Suppressor macrophage (primary cell): ENCODE measurements at places on chromosomes 12 and 14.
A peak's percentile ranks its signal among the peaks of the same experiment; 100 is the strongest.

DNA sequence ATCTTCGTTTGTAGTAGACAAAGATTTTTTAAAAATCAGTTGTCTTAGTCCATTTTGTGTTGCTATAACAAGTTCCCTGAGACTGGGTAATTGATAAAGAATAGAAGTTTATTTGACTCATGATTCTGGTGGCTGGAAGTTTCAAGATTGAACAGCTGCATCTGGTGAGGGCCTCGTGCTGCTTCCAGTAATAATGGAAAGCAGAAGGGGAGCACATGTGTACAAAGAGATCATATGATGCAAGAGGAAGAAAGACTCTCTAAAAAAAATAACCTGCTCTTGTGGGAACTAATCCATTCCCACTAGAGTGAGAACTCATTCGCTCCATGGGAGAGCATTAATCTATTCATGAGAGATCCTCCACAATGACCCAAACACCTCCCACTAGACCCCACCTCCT lies 24.8 kb downstream of the MUCL1 start:
- peak; percentile 47 for DNase-seq

DNA sequence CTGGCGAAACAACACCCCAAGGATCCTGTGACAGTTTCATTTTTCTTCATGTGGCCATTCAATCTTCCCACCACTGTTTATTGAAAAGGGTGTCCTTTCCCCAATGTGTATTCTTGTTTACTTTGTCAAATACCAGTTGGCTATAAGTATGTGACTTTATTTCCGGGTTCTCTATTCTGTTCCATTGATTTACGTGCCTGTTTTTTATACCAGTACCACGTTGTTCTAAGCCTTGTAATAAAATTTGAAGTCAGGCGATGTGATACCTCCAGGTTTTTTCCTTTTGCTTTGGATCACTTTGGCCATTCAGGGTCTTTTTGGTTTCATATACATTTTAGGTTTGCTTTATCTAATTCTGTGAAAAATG lies 9.1 kb upstream of the MGAT4C start:
- no peak for DNase-seq

DNA sequence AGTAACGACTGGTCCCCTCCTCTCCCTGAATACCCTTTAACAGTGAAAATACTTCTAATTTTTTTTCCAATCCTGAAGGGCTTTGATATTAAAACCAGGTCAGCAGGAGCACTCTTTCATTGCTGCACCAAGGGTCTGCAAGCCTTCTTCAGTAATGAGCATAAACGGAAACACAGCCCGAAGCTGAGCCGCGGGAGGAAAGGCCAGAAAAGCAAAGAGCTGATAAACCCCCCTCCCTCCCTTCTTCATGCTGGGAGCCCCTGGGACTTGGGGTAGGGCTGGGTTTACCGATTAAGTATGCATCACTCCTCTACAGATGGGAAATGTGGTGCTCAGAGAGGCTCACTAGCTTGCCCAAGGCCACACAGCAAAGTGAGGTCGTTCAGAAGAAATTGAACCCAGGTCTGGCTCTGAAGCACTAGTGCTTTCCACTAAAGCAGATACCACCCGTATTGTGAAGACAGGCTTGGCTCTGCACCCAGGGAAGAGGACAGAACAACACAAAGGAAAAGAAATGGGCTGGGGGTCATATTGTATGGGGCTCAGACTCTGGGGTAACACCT lies 128.8 kb downstream of the GLT1D1 start:
- DNase-seq: no peak

DNA sequence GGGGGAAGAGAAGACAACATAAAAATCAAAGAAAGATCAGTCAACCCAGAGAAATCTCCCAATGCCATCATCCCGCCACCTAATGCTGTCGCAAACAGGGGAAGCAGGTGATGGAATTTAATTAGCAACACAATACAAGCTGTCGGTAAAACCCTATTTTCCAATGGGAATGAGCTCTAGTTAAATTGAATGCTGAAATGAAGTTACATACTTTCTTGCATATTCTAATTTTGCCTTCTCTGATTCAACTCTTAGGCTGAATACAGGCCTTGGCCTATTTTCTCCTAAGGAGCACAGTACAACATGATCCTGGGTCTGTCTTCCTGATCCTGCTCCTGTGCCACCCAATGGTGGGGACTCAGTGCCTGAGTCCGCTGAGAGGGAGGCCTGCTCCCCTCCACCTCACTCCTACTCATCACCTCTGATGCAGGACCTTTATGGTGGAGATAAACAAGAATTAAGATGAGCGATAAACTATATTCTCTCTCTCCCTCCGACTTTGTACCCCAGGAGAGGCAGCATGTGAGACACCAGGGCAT lies 238.8 kb downstream of the GXYLT1 start:
- DNase-seq: no peak

GRCh38 chr12:47377414-47378221 lies 297.9 kb upstream of the AMIGO2 start:
- DNase-seq: no peak

GRCh38 chr12:14691560-14691959 lies 4.8 kb downstream of the GUCY2C start:
- peak; percentile 98 for DNase-seq
